ENCODE measurements at places on chromosomes 7 and 10.
A peak's percentile ranks its signal among the peaks of the same experiment; 100 is the strongest.

DNA sequence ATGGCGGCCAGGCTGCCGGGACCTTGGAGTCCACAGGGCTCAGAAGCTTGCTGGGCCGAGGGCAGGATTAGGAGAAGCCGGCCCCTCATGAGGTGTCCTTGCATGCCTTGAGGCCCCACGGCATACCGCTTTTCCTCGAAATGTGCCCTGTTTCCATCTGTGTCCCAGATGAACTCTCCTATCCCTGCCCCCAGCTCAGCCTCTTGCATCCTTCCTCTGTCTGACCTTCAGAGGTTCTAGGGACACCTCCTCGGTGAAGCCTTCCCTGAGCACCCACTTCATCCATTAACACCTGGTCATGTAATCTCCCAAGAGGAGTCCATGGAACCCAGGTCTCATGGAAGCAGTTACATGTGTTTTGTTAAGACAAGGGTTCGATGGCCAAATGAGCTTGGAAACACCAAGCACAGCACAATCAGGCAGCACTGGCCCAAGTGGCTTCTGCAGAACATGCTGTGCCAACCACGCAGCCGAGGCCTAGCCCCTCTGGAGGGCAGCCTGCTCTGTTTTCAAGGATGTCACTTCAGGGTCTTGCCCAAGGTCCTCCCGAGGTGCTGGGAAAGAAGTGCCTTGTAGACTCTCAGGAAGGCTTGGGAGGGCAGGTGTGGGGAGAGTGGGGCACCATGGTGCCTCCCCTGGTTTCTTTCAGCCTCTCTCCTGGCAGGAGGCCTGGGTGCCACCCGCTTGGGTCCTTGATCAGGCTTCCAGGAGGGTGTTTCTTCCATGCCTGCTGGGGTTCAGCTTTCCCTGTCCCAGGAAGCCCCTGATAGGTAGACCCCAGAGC, 124.3 kb downstream of the NEURL1 start:
- no peak for DNase-seq

DNA sequence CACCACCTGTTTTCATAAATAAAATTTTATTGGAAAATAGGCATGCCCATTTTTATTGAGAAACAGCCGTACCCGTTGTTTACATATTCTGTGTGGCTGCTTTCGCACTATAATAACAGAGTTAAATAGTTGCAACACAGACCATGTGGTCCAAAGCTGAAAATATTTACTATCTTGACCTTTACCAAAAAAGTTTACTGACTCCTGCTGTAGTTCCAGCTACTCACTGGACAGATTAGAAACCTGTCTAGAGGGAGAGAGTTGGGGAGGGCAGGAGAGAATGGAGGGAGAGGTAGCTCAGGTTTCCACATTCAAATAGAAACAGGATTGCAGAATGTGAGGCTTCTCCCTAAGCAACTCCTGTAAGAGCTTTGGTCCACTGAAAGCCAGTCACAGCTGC, 55.1 kb upstream of the GLCCI1 start:
- no peak for DNase-seq

DNA sequence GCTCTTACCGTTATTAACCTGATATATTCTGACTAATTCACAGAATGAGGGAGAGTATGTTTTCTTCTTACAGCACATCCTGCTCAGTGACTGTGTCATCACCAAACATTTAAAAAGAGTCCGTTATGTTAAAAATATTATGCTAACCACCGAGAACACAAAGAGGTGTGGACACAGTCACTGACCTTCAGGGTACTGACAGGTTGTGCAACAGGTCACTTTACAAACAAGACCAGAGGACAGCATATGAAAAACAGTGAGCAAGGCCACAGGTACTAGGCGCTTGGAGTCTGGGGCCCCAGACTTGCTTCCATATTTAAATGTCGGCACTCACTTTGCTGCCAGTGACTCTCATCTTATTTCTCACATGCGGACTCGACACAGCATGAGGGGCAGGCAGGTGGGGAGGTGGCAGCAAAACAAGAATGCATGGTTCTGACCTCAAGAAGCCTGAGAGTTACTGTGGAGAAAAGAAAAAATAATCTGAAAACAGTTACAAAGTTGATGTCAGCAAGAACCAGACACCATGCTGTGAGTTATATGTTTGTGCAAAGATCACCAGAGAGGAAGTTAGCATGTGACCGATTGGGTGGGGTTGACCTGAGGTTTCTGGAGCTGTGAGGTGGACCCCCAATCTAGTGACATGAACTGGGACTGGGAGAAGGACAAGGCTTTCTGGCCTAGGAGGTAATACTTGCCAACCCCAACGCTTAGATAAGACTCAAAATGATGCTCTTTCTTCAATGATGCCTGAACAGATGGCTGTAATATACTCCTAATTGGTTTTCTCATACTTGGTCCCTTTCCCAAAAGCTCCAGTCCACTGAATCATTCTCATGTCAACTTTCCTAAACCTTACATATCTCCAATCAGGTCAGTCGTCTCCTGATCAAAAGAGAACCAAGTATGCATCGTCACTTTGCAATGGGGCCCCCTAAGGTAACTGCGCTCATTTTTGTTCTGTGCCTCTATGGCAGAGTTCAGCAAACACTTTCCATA, 102.4 kb downstream of the HIPK2 start:
- DNase-seq: no peak

DNA sequence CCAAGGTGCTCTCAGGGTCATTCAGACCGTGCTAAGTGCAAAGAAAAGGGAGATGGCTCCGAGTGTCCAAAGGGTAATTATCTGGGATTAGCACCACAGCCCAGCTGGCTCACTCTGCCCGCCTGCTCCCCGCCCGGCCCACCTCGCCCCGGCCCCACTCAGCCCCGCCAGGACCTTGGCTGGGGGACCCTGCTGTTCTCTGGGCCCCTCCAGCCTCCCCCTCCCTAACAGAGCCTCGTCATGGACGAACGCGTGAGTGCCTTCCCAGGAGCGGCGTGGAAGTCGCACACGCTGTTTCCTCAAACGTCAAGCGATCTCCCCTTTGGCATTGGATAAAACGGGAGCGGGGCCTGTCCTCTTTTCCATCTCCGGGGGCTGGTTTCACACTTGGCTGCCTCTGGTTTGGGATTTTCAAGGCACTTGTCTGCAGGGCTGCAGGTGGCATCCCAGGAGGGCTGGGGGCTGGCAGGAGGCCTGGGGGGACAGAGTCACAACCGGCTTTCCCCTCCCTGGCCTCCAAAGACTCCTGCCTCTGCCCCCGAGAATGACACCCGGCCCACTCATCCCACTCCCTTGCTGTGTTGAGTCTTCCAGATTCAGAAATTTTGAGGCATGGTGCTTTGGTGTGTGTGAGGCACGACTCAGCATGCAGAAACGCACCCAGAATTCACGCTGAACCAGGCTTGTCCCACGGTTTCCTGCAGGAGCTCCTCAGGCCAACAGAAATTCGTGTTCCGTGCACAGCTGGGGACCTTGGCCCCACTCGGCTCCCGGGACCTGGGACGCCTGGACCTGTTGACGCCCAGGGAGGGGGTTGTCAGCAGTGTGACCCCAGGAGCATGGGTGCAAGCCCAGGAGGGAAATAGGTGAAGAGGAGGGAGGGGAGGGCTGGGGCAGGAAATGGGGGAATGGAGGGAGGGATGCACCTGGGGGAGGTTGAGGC, 110.0 kb downstream of the PDGFA start:
- no peak for DNase-seq

GRCh38 chr10:122310311-122311050, 39.4 kb downstream of the BTBD16 start:
- no peak for DNase-seq

DNA sequence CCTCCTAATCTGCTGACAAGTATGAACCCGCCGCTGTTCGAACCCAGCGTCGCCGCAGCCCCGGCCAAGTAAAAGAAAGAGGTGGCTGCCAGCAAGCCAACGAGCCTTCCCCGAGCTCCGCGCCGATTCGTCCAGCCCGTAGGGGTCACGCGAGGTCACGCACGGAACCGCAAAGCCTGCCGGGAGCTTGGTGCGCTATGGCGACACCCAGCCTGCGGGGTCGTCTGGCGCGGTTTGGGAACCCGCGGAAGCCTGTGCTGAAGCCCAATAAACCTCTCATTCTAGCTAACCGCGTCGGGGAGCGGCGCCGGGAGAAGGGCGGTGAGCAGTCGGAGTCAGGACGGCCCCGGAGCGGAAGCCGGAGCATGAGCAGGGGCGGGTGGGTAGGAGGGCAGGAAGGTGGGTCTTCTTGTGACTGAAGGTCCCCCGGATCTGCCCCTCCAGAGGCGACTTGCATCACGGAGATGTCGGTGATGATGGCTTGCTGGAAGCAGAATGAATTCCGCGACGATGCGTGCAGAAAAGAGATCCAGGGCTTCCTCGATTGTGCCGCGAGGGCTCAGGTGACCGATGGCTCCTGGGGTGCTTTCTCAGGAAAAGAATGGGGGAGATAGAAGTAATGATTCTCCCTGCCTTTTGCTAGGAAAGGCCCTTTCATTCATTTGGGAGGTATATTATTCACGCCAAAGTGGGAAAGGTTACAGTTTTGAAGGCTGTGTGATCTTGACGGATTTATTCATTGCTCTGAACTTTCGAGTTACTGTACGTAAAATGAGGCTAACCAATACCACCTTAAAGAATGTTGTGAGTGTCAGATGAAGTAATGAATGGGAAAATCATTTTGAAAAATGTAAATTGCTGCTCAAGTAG, at the start of gene CHCHD1:
CHCHD1 (plus strand) TSS at position 170 of the 870 bp plus-strand sequence; CDS start at position 198, 28 bp downstream.
- DNase-seq: peak; percentile 89

DNA sequence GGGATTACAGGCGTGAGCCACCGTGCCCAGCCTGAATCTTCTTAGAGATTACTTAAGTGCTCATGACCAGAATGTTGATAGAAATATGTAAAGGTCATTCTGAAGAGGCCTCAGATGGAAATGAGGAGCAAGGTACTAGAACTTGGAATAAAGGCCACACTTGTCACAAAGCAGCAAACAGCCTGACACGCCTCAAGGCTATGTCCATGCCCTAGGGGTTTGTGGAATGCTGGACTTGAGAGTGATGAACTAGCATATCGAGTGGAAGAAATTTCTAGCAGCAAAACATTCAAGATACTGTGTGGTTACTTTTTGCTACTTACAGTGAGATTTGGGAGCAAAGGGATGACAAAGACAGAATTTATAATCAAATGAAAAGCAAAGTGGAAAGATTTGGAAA, 39.0 kb downstream of the ZNF438 start:
- no peak for DNase-seq

DNA sequence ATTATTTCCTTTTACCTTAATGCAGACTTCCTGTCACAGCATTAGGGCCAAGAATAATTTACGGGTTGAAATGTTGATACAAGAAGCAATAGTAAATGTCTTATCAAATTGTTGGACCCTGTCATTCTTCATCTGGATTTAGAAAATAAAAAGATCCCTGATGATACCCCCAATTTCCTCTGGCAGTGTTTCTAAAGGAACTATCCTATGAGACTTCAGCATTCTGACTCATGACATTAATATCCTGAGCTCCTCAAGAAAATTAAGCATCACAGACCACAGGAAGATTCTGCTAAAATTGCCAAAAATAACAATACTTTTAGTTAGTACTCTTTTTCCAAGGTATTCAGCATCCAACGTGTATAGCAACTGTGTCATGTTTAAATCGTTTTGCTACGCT, 490.5 kb upstream of the ANKRD30A start:
- no peak for DNase-seq

- DNase-seq: no peak
These were observed 32.8 kb downstream of the TMEM60 start for GRCh38 chr7:77765481-77765880.

- peak; percentile 3 for DNase-seq
These were observed 25.2 kb upstream of the ITPRID1 start for GRCh38 chr7:31488562-31489203.

DNA sequence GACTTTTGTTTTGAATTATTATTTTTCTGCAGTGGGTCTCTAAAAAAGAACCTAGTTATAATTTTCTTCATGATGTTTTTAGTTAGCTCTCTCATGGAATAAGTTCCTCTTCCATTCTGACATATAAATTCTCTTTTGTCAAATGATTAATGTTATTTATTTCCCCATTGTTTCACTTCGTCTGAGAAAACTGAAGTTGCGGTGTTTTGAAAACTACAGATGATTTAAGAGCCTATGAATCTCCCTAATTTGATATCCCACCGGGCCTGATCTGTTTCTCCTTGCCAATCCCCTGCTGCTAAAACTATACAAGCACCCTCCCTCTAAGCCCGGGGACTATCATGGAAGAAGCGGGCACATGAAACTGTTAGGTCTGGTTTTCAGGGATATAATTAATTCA, 41.4 kb downstream of the HTR7 start:
- no peak for DNase-seq

GRCh38 chr7:96246919-96247318, 75.0 kb downstream of the SLC25A13 start:
- DNase-seq: no peak

DNA sequence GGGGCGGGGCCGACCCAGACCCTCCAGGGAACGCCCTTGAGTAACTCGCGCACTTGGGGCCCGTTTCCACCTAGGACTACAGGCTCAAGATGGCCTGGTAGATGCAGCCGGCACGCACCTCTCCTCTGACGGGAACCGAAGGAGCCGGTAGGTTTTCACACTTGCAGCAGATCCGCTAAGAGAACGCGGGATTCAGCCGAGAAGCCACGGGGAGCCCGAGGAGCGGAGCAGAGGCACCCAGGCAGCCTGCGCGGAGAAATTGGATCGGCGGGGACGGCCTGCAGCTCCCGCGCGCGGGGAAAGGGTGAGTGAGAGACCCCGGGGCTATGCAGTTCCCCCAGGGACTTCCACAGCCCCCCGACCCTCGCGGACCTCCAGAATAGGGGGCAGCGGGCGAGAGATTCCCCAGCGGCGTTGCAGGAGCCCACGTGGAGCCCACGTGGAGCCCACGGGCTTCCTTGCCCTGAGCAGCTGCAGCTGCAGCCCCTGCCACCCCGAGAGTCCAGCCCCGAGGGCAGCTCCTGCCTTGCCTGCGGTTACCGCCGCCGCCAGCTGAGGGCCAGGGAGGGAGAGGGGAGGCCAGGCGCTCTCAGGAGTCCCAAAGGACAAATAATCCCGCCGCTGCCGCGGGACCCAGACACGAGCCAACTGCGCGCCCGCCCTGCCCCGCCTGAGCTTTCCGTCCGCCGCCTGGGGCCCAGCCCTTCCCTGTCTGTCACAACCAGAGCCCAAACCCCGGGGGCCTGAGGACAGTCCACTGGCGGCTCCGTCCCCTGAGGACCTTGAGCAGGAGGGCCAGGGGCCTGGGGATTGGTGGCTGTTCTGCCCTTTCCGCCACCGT, 13.1 kb downstream of the IFT22 start:
- no peak for DNase-seq

GRCh38 chr7:86745013-86745745, 101.5 kb downstream of the GRM3 start:
- no peak for DNase-seq

GRCh38 chr10:124264271-124264670, 154.5 kb downstream of the OAT start:
- no peak for DNase-seq

- DNase-seq: no peak
These were observed 41.2 kb upstream of the TNS3 start for GRCh38 chr7:47622946-47623640.

DNA sequence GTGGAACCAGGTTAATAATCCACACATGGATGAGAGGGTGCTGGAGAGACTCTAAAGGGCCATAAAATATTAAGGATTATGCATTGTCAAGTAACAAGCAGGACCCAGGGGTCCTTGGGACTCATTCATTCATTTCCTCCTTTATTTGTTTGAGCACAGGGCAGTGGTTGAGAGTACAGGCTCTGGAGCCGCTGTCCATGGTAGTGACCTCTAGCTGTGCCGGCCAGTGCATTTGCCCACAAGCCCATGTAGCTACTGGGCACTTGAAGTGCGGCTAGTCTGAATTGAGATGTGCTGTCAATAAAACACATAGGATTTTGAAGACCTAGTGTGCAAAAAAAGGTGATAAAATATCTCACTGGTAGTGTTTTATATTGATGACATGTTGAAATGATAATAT, 137.6 kb downstream of the C10orf105 start:
- no peak for DNase-seq

- no peak for DNase-seq
These were observed 98.9 kb downstream of the KMT2C start for GRCh38 chr7:152336754-152337368.

GRCh38 chr10:111128331-111129180, 51.7 kb downstream of the ADRA2A start:
- DNase-seq: no peak

All from activated CD4-positive, alpha-beta T cell treated with anti-CD3 and anti-CD28 coated beads, Interleukin-2, amount 50 U/mL, for 1 hour (primary cell).